ENCODE measurements at places on chromosomes 2 and 18.

DNA sequence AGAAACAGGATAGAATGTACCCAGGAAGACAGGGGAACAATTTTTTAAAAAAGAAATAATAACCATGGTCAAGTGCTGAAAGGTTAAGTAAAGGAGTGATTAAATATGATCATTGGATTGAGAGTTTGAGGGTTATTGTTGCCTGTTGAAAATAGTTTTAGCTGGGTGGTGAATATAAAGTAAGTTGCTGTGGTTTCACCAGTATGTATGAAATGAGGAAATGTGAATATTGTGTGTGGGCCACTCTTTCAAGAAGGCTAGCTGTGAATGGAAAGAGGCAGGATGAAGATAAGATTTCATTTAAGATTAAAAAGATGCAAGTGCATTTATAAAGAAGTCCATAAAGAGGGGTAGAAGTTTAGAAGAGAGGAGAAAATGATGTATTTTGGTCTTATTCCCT lies 53.8 kb downstream of the GULP1 start:
- no peak for DNase-seq

DNA sequence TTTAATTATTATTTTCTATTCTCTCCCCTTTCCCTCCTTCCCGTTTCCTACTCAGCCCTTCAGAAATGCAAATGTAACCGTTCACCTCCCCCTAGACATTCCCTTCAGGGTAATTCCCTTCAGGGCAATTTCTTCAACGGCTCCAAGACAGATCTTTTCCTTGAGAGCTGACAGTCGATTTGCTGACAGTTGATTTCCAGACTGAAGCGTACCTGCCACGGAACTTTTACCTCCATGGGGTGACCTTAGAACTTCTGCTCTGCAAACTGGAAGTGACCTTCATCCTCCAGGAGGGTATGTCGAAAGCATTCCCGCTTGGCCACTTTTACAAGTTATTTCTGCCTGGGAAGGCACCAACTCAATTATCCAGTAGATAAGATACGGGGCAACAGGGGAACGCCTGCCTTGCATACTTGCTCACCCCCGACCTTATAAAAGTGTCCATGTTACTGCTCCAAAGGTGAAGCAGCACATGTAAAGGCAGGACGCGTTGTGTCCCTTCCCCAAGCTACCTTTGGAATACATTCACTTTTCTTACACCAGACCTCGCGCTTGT lies 18.5 kb downstream of the B3GNT7 start:
- no peak for DNase-seq

GRCh38 chr18:29596959-29597358 lies 1420.0 kb upstream of the CDH2 start:
- DNase-seq, result no peak

GRCh38 chr18:37495354-37495753 lies 70.2 kb downstream of the CELF4 start:
- DNase-seq, result no peak

DNA sequence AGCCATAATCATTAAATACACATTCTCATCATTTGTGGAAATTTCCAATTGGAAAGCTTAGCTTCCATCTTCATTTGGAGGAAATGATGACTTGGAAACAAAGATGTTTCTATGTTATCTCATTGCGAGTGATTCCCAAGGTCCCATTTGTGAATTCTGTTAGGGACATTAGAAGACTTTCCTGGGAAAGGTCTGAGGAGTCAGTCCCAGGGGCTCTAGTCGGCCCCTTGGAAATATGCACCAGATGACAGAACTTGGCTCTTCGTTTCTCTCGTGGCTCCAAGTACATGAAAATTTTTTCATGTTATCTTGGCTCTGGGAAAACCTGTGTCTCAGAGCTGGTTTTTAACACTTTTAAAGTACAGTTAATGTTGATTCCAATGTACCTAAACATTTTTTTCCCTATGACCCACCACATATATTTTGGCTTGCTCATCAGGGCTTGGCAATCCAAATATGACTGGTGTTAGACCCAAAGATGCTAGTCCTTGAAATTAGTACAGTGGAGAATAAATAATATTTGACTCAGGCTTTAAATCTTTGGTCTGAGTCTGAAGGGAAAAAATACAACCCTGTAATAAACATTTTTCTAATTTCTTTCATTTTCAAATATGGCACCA lies 15.4 kb upstream of the CAVIN2 start:
- no peak for DNase-seq

GRCh38 chr18:57951117-57951796 lies 92.8 kb upstream of the NEDD4L start:
- DNase-seq, result no peak

DNA sequence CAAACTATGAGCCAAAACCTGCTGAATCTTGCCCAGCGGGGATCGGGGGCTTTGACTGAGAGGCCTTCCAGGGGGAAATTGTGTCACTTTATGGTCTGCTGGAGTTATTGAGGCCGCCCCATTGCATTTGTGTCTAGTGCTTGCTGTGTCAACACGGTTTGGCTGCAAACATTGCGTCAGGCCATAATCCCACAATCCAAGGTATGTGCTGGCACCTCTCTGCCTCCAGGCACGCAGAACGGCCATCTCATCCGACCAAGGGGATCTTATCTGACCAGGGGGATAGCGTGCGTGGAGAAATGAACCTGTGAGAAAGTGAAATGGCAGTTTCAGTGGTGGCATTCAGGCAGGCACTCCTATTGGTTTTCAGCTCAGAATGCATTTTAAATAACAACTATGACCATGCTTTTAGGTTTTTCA lies 18.1 kb upstream of the LYPD6B start:
- no peak for DNase-seq

- DNase-seq, result no peak
These were observed 266.6 kb upstream of the SIX2 start for GRCh38 chr2:45275806-45276205.

- DNase-seq, result no peak
These were observed 2.4 kb downstream of the WDR43 start for GRCh38 chr2:28896906-28897305.

Data from right renal pelvis (tissue), 4 donors.